ENCODE measurements at places on chromosomes 1 and 21.

DNA sequence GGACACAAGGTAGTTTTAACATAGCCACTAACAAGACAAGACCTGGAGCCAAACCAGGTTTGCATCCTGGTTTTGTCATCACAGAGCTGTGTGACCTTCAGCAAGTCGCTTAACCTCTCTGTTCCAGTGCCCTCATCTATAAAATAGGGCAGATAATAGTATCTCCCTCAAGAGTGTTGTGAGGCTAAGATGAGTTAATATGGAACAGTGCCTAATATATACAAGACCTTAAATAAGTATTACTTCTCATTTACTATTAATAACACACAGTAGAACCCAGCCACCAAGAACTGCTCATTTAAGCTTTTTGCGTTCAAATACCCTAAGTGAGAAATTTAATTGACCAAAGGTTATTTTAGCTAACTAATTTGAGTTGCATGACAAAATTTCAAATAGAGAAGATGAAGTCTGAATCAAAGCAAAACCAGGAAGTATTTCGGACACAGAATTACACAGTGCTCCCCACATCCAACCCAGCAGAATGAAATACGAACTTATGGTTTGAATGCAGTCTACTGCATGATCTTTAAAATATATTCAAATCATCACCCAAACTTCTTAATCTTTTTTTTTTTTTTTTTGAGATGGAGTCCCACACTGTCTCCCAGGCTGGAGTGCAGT is 123.9 kb upstream of the KRTAP19-8 start:
- DNase-seq, result no peak

DNA sequence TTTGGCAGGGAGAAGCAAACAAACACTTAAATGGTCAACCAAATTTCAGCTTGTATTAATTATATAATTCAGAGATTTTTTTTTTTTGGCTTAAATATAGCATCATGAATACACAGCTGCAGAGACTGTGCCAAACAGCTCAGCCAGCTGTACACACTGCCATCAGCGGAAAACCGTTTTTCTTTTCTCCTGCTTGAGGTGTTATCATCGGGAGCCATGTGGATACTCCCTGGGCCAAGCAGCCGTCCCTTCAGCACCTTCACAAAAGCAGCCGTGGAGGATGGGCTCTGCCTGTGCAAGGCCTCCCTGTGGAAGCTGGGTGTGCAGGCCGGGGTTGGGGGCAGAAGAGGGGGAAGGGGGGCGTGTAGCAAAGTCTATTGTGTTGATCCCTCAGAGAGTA is 85.0 kb downstream of the NUF2 start:
- no peak for DNase-seq

DNA sequence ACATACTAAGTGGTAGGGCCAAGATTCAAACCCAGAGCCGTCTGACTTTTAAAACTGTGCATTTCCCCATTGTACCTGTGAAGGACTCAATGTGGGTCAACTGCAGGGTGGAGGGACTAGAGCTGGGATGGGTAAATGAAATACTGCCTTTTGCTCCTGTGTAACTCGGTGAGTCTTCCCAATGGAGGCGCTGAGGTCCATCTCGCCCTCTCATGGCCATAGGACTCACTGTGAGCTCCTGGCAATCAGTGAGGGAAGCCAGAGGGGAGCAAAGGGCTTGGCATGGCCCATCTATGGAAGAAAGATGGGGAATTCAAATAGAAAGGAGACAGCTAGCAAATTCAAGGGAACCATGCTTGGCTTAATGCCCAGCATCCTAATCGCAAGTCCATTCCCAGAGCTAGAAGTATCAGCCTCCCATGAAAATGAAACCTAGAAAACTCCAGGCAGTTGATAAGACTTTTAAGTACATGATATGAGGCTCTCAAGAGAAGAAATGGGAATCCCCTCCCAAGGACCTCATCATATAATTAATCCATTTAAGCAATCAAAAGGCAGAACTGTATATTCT is 25.4 kb upstream of the CGN start:
- DNase-seq, result no peak

GRCh38 chr1:4467241-4467640 is 187.2 kb upstream of the AJAP1 start:
- no peak for DNase-seq

DNA sequence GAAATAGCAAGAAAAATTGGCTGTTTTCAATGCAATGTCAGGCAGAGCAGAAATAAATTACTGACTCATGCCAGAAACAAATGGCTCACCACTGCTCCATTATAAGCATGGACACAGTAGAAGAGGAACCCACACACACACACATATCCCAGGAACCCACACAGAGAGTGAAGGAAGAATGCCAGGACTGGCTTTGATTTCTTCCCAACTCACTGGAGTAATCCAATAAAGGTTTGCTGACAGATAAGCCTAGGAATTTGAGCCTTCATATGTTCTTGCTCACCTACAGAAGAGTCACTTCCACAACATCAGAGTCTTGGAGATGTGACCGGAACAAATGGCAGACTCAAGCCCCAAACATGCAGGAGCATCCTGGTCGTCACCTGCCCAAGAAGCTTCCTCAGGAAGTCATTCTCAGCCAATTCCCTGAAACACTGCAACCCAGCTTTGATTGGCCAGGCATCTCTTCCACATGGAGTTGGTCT is 2.2 kb downstream of the SH3BP5L start:
- no peak for DNase-seq

GRCh38 chr1:161241682-161242081 is 3.7 kb upstream of the NR1I3 start:
- no peak for DNase-seq

DNA sequence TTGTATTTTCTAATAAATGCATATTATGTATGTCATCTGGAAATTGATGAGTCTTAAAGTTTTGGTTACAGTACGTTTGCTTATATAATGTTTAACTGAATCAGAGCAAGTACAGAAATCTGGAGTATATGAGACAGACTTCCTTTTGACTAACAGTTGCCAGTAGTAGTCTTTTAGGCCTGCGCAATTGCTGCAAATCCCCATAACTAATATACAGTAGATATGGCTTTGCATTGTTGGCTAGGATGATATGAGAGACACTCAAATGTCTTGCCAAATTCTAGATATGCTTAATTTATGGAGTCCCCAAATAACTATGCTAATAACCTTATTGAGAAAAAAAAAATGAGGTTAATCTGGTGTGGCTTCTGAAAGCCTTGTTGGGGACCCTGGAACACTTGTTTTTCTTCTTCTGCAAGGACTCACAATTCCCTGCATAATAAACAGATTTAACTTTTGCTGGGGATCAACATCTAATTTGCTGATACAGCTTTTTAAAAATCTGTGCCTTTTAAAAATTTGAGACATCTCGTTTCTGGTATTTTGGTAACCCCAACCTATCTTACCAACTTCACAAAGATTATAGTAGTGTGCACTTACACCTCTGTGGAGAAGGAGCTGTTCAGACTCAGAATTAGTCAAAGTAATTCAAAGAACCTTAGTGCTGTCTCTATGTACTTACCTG is 22.9 kb downstream of the EXO1 start:
- DNase-seq, result no peak

GRCh38 chr1:42931911-42932422 is 26.7 kb downstream of the SLC2A1 start:
- peak; percentile 71 for DNase-seq

DNA sequence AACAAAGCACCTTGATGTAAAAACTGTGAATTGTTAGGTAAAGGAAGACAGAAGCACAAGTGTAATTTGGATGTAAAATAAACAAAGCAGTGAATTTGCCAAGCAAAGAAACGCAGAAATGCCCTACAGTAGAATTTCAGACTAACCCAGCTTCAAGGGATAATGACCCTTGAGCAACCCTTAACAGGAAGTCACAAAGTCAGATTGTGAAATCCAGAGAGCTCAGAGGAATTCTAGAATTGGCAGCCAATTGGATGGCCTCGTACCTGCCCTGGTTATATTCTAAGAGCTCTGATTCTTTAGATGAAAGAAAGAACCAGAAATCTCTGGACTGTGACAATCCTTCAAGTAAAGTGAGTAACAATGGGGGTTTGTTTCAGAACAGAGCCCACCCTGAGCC is 152.7 kb upstream of the CHRM3 start:
- DNase-seq, result no peak

- no peak for DNase-seq
Measured at GRCh38 chr21:37153935-37154350, 80.9 kb downstream of the TTC3 start.

- DNase-seq, result no peak
Measured at GRCh38 chr1:186681121-186681520, 898 bp upstream of the PTGS2 start.

DNA sequence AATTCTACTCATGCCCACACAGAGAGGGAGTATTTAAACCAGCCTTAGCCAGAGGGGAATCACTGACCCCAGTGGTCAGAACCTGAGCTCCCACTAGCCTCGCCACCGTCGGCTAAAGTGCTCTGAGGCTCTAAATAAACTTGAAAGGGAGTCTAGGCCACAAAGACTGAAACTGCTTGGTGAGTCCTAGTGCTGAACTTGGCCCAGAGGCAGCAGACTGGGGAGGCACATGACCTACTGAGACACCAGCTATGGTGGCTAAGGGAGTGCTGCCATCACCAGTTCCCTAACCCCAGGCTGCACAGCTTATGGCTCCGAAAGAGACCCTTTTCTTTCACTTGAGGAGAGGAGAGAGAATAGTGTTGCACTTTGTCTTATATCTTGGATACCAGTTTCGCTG is 1542.8 kb downstream of the KCNT2 start:
- no peak for DNase-seq

DNA sequence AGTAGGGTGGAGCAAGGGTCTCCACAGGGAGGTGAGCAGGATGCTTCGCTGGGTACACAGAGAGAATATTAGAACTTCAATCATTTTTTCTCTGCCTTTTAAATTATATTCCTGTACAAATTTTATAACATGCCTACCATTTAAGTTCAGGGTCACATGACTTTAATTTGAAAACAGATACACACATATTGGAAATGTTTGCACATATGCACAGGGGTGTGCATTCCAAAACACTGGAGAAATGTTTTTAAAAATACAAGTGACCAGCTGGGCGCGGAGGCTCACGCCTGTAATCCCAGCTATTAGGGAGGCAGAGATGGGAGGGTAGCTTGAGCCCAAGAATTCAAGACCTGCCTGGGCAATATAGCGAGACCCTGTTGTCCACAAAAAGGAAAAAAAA is 39.7 kb downstream of the NIPAL3 start:
- no peak for DNase-seq

GRCh38 chr21:44695641-44696040 is 1.3 kb upstream of the KRTAP10-12 start:
- no peak for DNase-seq

GRCh38 chr1:186418503-186418902 is 42.4 kb downstream of the PDC start:
- DNase-seq, result no peak

GRCh38 chr1:178612261-178612660 is 99.4 kb downstream of the TEX35 start:
- DNase-seq, result no peak

DNA sequence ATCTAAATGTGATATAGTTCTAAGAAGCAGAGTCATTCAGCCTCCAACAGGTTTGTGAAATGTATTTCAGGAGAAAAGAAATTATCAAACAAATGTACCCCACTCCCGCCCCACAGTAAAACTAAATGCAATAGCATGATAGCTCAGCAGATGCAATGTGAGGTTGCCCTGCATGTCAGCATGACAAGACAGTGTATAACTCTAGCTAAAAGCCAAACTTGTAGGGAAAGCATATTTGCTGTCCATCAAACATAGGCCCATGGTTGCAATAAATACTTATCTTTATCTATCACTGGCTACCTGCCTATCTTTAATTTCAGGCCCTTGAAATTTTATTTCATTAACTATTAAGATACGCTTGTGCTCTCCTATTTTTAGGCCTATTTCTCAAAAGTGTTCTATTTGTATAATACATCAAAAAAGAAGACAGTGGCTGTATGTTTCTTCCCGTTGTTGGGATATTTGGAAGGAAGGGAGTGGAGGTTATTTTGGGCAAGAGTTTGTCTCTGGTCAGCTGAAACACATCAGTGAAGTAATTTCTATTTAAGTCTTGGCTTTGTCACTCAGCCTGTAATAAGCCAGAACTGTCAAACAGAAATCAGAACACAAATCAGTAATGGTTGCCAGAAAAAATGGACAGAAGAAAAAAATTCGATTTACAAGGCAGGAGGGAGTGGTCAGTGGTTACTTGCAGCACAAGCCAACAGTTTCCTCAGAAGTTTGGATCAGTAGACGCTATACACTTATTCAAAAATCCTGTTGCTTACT is 307.4 kb upstream of the ADGRL2 start:
- no peak for DNase-seq

- peak; percentile 33 for DNase-seq
Measured at GRCh38 chr1:180178511-180179161, 24.0 kb downstream of the QSOX1 start.

DNA sequence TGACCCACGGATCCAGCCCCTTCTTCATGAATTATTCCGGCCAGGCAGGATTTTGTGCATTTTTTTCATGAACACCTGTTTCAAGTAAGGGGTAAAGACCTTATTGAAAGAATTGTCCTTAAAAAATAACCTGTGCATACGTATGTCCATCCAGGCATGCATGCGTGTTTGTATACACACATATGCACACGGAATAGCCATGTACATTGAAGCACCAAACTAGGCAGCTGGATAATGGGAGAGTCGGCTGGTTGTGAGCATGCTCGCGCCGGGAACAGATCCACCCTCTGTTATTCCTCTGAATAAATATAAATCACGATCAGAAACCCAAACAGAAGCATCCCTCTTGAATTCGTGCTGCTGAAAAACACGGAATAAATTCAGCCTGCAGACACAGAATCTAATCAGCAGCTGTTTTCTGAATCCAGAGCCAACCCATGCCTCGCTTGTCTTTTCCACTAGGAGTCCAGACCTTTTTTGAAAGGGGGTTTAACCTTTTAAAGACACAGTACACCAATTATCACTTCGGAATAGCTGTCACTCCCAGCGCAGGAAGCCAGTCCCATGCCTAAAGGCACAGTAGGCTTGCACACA is at the start of gene HIVEP3:
HIVEP3 (minus strand) TSS at position 473 of the 594 bp plus-strand sequence.
- no peak for DNase-seq

- no peak for DNase-seq
Measured at GRCh38 chr1:15406614-15407559, 2.8 kb upstream of the EFHD2 start.

DNA sequence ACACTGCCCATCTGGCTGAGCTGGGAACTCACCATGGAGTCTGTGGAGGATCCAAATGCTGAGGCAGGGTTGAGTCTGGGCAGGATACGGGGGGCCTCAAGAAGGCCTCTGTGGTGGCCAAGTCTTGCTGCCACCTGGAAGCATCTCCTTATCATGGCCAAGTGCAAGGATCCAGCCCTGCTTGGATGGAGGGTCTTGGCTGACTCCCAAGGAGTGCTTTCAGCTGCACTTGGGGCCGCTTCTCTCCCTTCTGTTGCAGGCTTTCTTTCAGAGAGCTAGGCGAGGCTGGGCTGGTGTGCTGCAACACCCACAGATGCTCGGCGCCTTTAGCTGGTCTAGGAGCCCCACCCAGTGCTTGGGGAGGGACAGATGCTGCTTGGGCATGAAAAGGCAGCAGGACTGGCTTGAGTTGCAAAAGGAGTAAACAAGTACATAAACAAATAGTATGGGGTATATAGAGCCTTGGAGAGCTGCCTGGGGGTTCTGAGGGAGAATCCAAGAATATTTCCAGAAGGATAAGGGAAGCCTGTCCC is at the start of gene THEM5:
THEM5 (minus strand) TSS at position 302 of the 533 bp plus-strand sequence; CDS start at position 155, 147 bp downstream.
- no peak for DNase-seq

Data from stimulated activated CD8-positive, alpha-beta memory T cell treated with anti-CD3 and anti-CD28 coated beads, Interleukin-7, amount 100 ng/mL, for 4 hours (primary cell).